ENCODE measurements at places on chromosomes 4 and X.
A peak's percentile ranks its signal among the peaks of the same experiment; 100 is the strongest.

DNA sequence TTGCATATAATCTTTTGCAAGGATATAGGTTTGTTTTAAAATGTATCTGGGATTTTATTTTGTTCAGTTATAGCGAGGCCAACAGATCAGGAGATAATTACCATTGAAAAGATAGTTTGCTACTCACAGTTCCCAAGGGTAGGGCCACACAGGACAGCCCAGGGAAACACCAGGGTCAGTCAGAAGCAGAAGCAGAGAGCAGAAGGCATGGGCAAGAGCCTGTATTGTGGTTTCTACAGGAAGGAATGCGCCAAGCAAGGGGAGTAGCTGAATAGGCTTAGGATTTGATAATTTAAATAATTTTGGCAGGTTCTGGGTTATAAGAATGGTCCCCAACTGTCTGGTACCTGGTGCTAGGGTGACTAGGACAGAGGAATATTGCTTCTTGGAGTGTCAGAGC lies 61.6 kb downstream of the SYNPO2 start:
- no peak for DNase-seq

- DNase-seq: no peak
Measured at GRCh38 chrX:150465881-150466775, 102.3 kb upstream of the MTM1 start.

DNA sequence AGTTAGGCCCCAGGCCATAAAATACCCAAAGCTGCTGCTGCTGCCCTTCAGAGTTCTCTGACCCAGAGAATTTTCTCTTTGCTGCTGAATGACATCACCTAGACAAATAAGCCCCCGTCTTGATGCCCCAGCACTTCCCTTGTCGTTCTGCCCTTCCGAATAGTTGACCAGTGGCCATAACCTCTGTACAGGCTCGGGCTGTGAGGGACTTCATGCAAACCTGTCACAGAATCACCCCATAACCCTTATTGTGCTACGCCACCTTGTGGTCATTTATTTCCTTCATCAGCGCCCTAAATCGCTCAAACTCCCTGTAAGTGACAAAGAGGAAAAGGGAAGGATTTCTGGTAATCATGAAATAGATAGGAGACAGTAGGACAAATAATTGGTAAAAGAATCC lies 18.8 kb downstream of the SPACA5 start:
- peak; percentile 77 for DNase-seq

- no peak for DNase-seq
Measured at GRCh38 chr4:137299281-137299680, 233.0 kb downstream of the PCDH18 start.

- no peak for DNase-seq
Measured at GRCh38 chr4:4355302-4355701, 31.6 kb upstream of the NSG1 start.

DNA sequence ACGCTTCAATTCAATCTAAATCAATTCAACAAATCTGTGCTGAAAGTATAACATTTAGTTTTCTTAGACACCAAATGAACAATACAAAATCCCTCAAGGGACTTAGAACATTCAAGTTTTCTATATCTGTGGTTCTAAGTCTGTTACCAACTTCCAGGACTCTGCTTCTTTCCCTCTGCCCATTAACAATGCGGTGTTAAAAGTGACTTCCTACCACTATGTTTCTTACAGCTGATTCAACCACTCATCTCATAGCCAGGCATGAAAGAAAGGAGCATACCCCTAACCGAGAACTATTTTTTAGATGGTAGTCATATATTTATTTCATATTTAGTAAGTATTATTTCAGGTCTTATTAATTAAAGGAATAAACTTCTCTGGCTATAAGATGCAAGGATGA lies 38.9 kb downstream of the PPA2 start:
- no peak for DNase-seq

- no peak for DNase-seq
Measured at GRCh38 chrX:38607976-38608375, 46.6 kb downstream of the TSPAN7 start.

DNA sequence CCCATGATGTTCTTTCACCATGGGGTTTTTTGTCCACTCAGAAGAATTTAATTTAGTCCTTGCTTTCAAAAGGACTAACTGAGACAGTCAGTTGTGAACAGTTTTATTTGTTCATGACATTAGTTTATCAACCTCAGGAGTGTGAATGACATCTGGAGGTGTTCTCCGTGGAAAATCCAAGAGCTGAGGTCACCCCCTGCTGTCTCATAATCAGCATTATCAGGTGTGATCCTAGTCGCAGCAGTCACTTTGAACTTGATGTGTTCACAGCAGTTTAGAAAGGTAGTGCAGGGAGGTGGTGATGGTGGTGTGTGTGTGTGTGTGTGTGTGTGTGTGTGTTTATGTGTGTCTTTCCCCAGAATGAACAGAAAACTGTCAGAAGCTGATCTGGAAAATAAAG lies 1760.8 kb upstream of the PCDH10 start:
- no peak for DNase-seq

DNA sequence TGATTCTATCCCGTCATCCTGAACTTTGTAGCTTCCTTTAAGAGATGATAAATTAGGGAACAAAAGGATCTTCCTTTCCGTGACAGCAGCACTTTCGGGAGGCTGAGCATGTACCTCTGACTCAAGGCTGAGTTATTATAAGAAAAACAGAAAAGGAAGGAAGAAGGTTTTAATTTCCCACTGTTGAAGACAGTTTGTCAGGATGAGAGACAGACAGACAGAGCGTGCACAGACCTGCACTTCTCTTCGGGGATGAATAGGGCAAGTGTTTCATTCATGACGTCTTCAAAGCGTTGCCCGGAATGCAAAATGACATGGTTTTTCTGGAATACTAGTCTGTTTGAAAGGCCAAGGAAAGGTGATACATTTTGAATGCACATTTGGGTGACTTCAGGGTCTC lies 405.3 kb upstream of the FAT1 start:
- DNase-seq: no peak

- no peak for DNase-seq
Measured at GRCh38 chr4:150609131-150609530, 27.2 kb downstream of the MAB21L2 start.

DNA sequence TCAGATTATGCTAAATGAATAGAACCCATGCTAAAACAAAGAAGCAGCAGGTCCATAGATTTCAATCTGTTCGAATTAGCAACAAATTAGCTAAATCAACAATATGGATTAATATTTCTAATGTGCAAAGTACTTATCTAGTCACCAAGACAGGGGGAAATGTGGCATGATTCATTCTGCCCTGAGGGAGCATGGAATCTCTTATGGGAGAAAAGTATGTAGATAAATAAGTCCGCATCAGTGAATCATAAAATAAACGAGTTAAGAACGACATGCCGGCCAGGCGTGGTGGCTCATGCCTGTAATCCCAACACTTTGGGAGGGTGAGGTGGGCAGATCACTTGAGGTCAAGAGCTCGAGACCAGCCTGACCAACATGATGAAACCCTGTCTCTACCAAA lies 102.1 kb downstream of the ANOS1 start:
- DNase-seq: no peak

DNA sequence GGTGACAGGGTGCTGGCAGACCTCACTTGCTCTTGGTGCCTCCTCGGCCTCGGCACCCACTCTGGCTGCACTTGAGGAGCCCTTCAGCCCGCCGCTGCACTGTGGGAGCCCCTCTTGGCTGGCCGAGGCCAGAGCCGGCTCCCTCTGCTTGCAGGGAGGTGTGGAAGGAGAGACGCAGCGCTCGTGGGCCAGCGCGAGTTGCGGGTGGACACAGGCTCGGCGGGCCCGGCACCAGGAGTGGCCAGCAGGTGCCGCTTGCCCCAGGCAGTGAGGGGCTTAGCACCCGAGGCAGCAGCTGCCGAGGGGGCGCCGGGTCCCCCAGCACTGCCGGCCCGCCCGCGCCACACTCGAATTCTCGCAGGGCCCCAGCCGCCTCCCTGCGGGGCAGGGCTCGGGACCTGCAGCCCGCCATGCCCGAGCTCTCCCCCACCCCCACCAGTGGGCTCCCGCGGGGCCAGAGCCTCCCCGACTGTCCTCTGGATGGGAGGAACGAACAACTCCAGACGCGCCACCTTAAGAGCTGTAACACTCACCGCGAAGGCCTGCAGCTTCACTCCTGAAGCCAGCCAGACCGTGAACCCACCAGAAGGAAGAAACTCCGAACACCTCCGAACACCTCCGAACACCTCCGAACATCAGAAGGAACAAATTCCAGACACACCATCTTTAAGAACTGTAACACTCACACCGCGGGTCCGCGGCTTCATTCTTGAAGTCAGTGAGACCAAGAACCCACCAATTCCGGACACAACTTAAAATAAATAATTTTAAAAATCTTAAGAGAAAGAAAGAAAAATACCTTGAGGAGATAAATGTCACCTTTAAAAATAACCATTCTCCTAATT lies 311.1 kb upstream of the SLC7A11 start:
- no peak for DNase-seq

- DNase-seq: no peak
Measured at GRCh38 chr4:180060159-180060889, 2182.9 kb upstream of the TENM3 start.

DNA sequence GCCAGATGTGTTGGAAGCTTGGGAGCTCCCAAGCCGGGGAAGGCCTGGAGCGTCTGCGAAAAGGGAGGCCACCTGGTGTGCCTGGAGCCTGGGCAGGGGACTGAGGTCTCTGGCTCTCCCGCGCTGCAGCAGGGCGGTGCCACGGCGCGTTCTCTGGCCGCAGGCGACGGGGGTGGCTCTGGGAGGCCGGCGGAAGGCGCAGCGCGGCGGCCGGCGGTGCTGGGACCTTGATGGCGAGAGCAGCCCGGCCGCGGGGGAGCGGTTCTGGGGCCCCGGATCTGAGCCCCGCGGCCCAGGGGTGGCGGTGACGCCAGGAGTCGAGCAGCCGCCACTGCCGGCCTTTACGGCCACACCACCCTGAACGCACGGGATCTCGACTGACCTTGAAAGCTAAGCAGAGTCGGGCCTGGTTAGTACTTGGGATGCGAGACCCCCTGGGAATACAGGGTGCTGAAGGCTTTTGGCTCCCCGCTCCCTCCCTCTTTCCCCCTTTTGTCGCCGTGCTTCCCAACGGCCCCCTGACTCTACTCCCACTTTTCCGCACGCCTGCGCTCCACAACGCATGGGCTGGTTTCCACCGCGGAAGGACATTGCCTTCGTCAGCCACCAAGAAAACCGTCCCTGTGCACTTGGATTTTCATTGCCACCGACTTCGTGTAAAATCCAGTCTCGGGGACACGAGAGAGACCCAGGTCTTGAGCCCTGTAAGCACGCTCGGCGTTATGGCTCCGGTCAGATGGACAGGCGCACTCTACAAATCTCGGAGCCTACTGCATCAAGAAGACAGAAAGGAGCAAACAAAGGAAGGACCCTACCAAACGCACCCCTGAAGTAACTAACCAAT lies 9.5 kb downstream of the FRG2 start:
- DNase-seq: no peak

DNA sequence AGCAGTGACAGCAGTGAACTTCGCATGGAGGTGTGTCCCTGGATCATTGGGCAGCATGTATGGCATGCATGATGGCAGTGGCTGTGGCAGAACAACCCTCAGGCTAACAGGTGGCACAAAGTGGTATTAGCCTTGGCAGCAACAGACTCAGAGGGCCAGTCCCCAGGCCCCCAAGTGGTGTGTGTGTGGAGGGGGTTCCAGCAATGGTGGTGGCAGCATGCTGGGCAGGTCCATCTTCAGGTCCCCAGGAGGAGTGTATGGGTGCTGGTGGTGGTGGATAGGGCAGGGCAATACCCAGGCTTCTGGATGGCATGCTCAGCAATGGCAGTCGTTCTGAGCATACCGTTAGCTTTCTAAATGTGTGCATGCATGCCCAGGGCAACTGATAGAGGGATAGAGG lies 923.7 kb downstream of the PDHA2 start:
- no peak for DNase-seq

DNA sequence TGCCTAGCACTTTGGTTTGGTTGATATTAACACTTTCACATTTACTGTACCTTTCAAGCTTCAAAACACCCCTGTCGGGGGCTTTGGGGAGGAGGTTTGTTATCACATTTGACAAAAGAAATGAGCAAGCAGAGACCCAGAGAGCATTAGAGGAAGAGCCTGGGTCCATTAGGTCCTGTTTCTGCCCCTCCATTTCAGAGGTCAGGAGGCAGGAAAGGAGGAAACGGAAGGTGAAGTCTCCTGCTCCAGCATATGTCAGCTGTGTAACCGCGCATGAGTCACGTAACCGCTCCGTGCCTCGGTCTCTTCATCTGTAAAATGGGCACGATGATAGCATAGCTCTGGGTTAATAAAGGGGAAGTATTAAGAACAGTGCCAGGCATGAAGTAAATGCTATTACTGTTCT lies 201.9 kb upstream of the BCOR start:
- no peak for DNase-seq

GRCh38 chrX:42149765-42150164 lies 226.4 kb upstream of the CASK start:
- DNase-seq: no peak

GRCh38 chr4:148834804-148835631 lies 392.8 kb upstream of the NR3C2 start:
- DNase-seq: no peak

DNA sequence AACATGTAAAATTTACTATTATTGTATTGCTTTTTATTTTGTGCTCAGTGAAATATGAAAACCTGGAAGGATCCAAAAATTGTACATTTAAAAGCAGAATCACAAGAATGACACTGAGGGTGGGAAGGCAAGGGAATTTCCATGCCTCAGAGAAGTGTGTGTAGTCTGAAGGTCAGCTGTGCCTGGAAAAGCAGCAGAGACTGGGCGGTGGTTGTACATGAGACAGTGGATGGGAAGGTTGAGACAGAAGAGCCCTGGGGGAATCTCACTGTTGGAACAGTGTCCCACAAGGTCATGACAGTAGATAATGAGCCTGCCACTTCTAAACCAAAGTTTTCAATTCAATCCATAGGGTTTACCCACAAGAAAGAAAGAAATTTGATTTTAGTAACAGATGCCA lies 17.1 kb upstream of the ANTXR2 start:
- no peak for DNase-seq

DNA sequence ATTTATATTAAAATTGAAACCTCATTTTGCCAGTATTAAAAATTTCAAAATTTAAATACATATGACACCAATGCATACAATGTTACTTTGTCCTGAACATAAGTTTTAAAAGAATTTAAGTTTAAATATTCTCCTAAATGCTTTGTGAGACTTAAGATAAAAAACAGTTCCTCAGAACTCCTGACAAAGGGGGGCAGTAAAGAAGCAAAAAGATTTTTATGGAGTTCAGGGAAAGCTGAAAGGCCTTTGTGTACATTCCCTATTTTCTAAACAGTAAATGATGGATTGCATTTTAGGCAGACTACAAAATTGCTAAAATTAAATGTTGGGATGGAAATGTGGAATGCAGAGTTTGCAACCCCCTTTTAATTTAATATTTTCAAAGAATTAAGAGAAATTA lies 81.7 kb downstream of the SNCA start:
- DNase-seq: peak; percentile 5

DNA sequence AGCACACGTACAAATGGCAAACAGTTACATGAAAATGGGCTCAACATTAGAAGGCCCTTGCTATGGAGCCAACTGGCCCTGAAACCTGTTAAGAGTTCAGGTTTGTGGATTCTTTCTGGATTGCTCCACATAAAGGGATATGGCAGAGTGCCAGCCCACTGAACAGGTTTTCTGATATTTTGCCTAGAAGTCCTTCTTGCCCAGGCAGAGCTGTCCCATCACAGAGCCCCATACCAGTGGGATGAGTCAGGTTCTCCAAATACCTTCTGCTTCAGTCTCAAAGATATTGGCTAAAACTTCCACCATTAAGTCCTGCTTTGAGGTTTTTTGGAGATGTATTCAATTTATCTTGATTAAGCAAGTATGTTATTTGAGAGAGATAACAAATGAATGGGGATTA lies 146.8 kb upstream of the IL1RAPL2 start:
- no peak for DNase-seq
